ENCODE measurements at places on chromosomes 3 and 15.
A peak's percentile ranks its signal among the peaks of the same experiment; 100 is the strongest.

- DNase-seq = peak; percentile 75
These were observed at the start of gene CCNL1 for GRCh38 chr3:157159762-157160657. TSS of gene CCNL1 (minus strand) at chr3:157160147. CDS start at chr3:157160094, 53 bp downstream.

DNA sequence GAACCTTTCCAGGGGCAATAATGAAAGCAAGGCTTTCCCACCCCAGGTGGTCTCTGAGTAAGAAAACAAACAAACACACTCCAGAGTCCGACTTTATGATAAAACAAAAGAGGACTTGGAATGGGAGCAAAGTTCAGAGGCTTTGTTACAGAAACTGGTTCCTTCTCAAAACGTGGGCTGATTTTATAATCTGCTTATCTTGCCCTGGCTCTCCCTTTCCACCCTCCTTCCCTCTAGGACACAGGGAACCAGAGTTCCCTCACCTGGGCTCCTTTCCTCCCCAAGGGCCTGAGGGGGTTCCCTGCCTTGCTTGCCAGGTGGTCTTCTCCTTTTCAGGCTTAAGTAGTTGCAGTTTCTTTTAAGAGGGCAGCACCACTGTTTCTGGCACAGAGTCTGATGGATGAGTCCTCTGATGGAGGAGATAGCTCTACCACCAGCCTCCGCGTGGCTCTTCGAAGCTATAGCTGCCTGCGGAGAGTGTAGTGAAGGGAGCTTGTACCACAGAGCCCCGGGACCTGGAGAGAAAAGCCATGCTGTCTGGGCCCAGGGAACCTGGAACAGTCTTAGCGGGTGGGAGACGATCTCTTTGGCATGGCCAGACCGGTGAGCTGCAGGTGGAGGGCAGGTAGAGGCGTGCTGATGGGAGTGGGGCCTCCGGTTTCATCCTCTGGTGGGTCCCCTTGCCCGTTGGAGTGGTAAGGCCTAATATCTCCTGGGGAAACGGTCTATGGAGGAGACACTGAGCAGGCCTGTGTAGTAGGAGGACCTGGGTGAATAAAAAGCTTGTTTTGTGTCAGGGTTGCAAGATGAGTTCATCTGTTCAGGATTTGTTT, 68.7 kb downstream of the SMAD6 start:
- no peak for DNase-seq

DNA sequence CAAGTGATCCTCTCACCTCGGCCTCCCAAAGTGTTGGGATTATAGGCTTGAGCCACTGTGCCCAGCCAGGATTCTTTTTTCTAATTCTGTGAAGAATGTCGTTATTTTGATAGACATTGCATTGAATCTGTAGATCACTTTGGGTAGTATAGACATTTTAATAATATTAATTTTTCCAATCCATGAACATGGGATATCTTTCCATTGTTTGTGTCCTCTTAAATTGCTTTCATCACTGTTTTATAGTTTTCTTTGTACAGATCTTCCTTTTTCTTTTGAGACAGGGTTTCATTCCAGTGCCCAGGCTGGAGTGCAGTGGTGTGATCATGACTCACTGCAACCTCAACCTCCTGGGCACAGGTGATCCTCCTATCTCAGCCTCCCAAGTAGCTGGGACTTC, 11.6 kb upstream of the KCTD6 start:
- no peak for DNase-seq

DNA sequence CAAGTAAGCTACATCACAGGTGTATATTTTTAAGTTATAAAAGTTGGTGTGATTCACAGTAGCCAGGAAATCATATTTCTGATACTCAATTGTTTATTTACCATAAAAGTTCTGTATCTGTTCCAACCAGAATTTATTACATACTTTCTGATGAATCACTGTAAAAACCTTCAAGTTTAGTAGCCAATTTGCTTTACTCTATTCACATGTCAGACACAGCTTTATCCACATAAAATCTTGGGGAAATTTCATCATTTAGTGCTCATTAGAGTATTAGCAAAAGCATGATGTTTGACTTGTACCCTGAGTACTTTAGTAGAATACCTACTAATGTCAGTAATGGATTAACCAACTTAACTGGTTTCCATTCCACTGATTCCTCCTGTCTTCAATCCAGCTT, 249.8 kb downstream of the POLQ start:
- no peak for DNase-seq

DNA sequence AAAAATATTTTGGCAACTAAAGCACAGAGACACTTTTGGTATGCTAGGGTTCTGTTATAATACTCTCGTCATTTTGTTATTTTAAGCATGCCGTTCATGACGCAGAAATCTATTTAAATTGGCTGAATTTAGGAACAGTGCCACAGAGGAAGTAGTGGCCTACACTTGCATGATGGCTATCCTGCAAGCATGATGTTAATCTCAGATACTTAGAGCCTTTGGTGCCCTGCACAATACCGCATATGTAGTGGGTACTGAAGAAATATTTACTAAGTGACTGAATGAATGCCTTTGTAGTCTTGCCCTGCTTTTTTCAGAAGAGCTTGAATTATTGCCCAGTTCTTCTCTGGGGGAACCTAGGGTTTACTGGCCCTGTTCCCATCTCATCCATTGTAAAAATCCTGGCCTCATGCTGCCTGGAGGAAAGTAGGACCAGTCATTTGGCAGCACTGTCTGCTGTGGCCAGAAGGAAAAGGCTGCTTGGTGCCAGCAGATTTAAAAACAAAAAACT, 79.0 kb downstream of the SERPINI1 start:
- no peak for DNase-seq

- no peak for DNase-seq
These were observed 55.9 kb downstream of the NGLY1 start for GRCh38 chr3:25727316-25727715.

DNA sequence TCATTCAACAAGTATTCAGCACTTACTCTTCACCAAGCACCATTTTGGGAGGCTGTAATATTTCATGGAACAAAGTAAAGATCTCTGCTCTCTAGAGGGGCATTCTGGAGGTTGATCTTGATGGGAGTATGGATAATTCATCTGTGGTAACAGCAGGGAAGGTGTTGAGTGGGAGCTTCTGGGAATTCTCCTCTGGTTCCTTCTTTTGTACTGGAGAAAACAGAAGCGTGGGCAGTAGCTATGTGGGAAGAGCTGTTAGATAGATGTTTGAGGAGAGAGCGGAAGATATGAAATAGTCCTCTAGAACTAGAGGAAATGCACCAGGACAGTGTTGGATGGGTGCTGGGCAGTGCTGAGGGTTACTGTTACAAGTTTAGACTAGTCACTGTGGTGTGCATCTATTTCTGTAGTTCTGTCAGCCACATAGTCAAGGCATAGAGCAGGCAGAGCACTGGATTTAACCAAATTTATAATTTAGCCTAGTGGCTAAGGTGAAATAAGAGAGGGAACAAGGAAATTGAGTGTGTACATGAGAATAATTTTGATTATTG, 9.6 kb downstream of the NMD3 start:
- DNase-seq = no peak

GRCh38 chr15:84001655-84002054, 233.9 kb upstream of the GOLGA6L4 start:
- DNase-seq = no peak

GRCh38 chr3:183259621-183260020, 6.6 kb downstream of the B3GNT5 start:
- no peak for DNase-seq

All from kidney epithelial cell (primary cell).